ENCODE measurements at places on chromosomes 7 and 10.

GRCh38 chr7:44329081-44329480, 3.7 kb upstream of the CAMK2B start:
- DNase-seq = no peak

DNA sequence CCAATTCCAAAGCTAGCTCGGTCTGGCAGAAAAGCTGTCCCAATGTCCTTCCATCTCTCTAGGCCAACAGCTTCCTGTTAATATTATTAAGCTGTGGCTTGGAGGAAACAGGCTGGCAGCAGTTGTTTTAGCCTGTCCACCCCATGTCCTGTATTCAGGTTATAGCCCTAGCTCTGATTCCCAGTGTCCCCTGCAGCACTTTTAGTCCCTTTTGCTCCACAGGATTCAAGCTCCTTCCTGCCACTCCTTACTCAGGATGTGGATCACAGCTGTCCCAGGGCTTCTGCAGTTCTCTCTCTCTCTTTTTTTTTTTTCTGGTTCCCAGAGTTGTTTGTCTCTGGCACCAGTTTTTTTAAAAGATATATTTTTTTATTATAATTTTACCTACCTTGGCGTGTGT, 85.2 kb downstream of the PPP1R17 start:
- DNase-seq = no peak

DNA sequence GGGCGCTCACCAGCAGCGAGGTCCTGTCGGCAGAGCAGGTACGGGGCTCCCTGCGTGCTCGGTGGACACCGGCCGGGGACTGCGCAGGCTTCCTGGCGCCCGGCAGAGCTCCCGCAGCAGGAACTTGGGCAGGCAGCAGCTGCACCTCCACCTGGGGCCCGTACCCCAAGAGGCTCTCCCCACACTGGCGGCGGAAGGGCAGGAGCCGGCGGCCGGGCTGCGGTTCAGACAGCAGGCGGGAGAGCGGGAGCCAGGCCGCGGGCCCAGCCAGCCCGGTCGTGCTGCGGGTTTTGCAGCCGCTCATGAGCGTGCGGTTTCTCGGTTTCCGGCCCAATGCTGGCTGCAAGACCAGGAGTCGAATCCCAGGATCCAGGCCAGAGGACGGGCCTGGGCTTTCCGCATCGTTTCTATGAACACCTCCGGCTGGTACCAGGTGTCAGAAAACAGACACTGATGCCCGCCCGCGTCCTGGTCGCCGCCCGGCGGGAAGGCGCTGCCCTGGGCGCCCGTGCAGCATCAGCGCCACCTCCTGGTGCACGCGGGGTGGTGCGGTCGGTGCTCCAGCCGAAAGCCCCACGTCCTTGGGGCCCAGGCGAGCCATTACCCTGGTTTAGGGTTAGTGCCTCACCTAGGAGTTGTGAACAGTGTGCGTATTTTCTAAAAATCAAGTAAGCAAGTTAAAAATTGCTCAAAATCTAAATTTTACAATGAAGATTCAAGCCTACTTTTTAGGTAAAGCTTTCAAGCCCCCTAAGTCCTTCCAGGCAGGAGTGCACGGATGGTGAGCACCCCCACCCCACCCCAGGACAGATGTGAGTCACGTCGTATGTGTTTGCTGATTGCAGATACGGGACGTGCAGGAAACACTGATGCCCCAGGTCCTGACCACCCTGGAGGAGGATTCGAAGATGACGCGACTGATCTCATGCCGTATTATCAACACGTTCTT, 47.4 kb upstream of the PRKAR1B start:
- no peak for DNase-seq

GRCh38 chr7:27129729-27130539, 623 bp downstream of the HOXA4 start:
- DNase-seq = no peak

GRCh38 chr7:94003446-94004023, 620 bp downstream of the BET1 start:
- no peak for DNase-seq

- DNase-seq = no peak
Measured at GRCh38 chr10:12728494-12728893, 273.0 kb downstream of the CCDC3 start.

- no peak for DNase-seq
Measured at GRCh38 chr10:7866176-7866575, 47.9 kb downstream of the TAF3 start.

DNA sequence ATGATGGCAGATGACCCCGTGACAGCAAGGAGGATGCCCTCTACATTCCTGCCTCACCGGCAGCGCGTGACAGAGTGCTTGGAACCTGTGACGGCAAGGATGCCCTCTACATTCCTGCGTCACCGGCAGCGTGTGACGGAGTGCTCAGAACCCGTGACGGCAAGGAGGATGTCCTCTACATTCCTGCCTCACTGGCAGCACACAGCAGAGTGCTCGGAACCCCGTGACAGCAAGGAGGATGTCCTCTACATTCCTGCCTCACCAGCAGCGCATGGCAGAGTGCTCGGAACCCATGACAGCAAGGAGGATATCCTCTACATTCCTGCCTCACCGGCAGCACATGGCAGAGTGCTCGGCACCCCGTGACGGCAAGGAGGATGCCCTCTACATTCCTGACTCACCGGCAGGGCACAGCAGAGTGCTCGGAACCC, 231.0 kb downstream of the DIP2C start:
- no peak for DNase-seq
